ENCODE measurements at places on chromosomes 1 and 21.

GRCh38 chr1:85174503-85174902 is 26.3 kb downstream of the SYDE2 start:
- DNase-seq = no peak

DNA sequence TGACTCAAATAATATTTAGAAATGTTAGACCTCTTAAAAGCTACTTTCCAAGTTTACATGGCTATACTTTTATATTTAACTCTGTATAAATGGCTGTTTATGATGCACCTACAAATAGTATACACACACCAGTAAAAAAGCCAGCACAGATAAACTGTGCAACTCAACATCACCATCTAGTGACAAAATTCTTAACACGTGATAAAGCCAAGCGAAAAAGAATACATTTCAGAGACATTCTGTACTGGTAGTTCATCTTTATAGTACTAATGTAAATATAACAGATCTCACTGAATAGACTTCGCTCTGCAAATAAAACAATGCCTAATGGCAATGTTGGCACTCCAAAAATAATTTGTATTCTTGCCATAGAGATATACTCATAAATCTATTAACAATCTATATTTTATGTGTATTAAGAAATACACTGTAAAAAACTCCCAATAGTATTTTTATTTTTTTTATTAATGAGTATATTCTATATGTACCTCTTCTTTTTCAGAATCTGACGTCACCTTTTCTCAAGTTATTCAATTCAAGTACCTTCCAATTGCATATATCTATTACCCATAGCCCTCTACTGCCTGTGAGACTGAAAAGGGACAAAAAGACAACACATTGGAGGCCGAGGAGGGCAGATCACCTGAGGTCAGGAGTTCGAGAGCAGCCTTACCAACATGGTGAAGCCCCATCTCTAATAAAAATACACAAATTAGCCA is 100.2 kb downstream of the DPYD start:
- DNase-seq = no peak

- no peak for DNase-seq
Observed at GRCh38 chr1:115648717-115649691, 7.2 kb downstream of the VANGL1 start.

- DNase-seq = no peak
Observed at GRCh38 chr1:4696161-4696745, 41.8 kb downstream of the AJAP1 start.

DNA sequence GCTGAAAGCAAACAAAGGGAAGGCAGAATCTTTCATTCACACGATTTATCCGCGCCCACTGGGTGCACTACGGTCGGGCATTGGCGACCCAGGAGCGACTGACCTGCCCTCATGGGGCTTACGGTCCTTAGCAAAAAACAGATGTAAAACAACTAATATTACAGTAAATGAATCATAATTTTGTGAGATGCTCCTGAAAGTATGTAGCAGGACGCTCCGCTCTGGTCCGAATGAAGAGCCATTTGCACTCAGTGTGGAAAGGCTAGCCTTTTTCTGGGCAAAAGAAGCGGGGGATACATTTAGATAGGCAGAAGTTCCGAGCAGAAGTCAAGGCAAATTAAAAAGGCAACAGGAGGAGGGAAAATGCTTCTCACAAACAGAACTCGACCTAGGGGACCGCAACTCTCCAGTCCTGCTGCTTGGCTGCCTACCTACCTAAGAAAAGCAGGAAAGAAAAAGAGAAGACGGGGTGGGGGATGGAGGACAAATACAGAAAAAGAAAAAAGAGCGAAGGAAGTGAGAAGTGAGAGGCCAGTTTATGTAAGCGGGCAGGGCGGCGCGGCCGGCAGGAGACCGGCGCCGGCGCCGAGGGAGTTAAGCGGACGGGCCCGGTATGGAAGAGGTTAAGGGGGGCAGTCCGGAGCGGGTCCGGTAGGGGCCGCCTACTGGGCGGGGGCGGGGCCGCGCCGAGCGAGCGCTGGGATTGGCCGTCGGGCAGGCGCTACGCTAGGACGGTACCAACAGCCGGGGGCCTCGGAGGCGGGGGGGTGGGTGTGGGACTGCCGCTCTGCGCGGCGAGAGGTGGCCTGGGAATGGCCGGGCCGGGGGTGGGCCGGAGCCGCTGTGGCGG is at the start of gene FAM20B:
Gene FAM20B, plus strand, starts transcription at position 770 of the 850 bp plus-strand sequence. CDS start 17,954 bp downstream, outside the sequence.
- DNase-seq = peak; percentile 86

DNA sequence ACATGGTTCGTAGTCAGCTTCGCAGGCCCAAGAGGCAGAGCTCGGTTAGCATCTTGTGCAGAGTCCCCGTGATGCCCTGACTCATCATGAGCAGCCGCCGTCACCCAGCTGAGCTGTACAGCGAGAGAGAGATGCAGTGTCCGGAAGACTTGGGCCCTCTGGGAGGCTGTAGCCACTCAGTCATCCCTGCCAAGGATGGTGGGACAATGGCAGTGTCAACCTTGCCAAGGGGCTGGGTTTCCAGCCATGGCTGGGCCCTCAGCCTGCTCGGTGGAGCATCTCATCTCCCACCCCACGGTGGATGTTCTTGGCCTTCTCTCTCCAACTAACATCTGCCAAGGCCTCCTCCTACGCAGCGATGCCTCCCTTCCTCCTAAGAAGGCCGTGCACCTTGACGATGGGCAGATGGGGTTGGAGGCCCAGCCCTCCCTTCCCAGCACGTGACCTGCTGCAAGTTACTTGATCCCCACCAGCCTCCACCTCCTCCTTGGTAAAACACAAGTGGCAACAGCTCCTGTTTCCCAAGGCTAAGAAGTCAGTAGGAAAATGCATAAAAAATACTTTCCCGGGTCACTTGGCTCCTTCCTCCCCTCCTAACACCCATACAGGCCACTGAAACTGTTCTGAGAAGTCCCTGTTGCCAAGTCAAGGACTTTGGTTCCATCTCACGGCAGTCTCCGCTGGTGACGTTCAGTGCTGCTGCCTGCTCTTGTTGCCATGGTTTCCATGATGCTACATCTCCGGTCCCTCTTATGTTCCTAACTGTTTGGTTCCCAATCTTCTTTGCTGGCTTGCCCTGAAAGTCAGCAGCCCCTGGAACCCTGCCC is 384.7 kb upstream of the VAMP3 start:
- DNase-seq = no peak

GRCh38 chr1:91725618-91725988 is 160.3 kb downstream of the TGFBR3 start:
- no peak for DNase-seq

DNA sequence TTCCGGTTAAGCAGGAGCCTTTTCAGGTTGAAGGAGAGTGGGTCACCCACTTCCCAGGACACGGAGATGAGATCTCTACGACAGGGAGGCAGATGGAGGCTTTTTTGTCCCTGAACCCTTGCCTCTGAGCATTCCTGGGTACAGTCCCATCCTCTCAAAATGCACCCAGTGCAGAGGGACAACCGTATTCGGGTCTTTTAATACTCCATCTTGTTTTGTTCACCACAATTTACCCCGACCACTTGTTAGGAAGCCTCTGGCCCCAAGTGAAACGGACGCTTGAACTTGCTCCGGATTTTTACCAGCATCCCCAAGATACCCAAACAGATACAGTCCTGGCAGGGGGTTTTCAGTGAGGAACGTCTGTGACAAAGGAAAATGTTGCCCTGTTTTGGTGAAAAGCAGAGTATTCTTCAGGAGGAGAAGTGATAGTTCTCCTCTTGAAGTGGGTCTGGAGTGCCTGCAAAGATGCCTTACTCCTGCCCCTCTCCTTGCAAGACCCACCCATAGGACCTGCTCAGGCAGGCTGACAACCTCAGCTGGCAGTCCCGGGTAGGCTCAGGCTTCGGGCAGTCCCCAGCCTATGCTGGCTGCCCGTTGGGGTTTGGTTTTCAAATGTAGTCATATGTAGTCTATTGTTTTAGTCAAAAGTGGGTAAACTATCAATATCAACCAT is 669 bp upstream of the ARL8A start:
- no peak for DNase-seq

GRCh38 chr1:48930011-48930410 is 153.3 kb upstream of the BEND5 start:
- no peak for DNase-seq

- DNase-seq = no peak
Observed at GRCh38 chr1:29172415-29172939, 9.2 kb downstream of the SRSF4 start.

GRCh38 chr1:155001425-155001674 is 1.3 kb upstream of the ZBTB7B start:
- no peak for DNase-seq

GRCh38 chr1:235545292-235545930 is 41.2 kb upstream of the B3GALNT2 start:
- no peak for DNase-seq

DNA sequence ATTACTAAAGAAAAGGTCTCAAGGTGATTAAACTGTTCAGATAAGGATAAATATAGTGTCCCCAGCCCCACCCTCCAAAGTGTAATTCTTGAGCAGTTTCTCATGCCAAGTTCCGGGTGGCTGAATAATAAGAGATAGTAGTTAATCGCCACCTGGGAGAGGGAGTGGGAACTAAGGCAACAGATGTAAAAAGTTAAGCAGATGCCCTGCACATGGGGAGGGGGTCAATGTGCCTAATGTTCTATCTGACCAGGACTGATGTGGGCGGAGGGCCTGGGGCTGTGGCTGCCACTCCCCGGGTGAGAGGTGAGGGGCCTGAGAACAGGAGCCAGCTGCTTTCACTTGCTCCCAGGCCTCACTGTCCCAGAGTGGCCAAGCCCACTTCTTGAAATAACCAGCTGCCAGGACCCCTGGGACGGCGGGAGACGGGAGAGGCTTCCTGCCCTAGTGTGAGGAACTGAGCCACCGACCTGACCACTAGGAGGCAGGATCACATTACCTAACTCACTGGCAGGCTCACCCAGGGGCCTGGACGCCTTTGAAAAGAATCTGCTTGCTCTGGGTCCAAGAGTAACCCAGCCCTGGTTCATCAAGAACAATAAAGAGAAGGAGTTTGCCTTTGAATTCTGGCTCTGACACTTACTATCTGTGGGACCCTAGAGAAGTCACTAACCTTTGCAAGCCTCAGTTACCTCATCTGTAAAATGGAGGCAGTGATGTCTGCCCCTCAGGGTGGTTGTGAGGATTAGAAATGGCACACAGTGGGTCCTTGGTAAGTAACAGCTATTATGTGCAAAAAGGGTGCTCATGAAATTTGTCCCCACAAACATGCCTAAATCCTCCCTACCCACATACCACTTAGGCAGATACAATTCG is 179.2 kb downstream of the ATG4C start:
- no peak for DNase-seq

- no peak for DNase-seq
Observed at GRCh38 chr1:208465786-208466590, 221.8 kb upstream of the PLXNA2 start.

DNA sequence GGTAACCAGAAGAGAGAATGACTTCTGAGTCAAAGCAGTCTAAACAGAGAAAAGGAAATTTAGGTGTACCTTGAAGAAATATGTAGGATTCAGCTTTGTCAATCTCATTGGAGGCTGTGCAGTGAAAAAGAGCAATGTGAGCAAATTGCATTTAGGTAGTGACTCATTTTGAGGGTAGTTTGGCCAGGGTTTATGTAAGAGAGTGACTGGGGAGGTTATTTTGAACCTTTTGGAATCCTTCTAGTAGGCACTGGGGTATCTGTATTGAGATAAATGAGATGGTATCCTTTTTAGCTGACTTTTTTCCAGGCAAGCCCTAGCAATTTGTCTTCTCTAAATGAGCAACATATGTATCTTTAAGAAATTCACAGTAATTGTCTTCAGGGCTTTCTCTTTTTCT is 95.9 kb downstream of the DISP1 start:
- DNase-seq = no peak

Data from amygdala (tissue), 56 donors.